ENCODE measurements at places on chromosomes 12 and 14.

GRCh38 chr12:31323391-31324115, 2.4 kb downstream of the SINHCAF start:
- DNase-seq, result peak; percentile 65

GRCh38 chr12:121770388-121770787, 23.1 kb downstream of the RHOF start:
- no peak for DNase-seq

DNA sequence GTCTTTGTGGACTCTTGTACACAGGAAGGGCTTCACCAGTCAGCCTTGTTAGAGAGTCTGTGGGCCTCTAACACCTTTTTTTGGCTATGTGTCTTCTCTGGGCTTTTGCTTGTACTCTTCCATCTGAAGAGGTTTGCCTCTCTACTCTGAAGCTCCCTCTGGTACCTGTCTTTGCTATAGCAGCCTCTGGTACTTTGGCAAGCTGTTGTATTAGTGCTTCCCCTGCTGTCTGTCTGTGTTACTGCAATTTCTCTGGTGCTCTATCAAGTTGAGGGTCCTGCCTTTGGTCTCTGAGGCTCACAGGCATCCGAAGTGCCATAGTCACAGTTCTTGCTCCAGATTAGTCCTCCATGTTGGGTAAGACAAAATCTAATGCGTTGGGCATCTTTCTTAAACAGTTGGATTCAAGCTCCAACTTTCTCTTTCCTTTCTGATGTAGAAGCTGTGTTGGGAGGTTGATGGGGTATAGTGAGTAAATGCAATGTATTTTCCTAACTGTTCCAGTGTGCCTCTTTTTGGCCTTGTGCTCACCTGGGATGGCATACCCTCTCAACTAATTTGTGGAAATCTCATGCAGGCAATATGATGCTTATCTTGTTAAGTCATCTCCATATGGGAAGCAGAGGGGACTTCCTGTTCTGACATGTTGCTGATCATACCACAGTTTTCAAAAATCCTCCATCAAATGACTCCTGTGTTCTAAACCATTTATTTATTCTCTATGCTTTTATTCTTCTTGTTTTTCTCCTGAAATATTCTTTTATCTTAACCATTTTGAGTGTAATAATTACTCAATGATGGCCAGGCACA, 88.8 kb downstream of the ATF7IP start:
- DNase-seq, result no peak

- DNase-seq, result no peak
Measured at GRCh38 chr14:101878822-101879528, 85.4 kb upstream of the DYNC1H1 start.

DNA sequence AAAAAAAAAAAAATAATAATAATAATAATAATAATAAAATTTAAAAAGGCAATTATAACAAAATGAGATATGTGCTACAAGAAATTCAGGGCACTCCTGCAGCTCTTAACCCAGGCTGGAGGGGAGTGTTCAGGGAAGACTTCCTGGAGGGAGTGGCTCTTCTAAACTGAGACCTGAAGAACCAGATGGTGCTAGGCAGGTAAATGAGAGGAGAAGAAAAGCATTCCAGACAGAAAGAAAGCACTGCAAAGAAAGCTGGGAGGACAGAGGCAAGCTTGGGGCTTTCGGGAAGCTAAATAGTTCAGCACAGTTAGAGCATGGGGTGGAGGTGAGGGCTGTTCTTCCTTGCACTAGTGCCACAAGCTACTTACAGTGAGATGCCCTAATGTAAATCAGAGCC, 9.9 kb upstream of the SRSF9 start:
- no peak for DNase-seq

GRCh38 chr14:75323571-75323970, 44.9 kb downstream of the FOS start:
- DNase-seq, result no peak

GRCh38 chr12:101552277-101552676, 42.5 kb upstream of the MYBPC1 start:
- no peak for DNase-seq

GRCh38 chr14:31541702-31542101, 19.5 kb upstream of the NUBPL start:
- no peak for DNase-seq

DNA sequence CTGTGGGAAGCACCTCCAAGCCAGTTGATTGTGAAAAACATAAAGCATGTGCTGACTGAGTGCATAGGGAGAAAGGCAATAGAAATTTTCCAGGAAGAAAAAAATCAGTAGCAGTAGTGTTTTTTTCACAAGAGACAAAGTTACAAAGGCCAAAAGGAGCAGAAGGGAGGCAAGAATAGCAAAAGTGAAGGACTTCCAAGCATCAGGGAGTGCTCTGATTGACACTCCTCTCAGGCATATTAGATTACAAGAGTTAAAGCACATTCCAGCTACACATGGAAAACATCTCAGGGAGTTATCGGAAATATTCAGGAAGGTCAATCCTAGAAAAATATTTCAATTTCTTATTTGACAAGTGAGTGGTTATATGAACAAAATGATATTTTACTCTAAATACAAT, 508.0 kb downstream of the MDGA2 start:
- DNase-seq, result no peak

DNA sequence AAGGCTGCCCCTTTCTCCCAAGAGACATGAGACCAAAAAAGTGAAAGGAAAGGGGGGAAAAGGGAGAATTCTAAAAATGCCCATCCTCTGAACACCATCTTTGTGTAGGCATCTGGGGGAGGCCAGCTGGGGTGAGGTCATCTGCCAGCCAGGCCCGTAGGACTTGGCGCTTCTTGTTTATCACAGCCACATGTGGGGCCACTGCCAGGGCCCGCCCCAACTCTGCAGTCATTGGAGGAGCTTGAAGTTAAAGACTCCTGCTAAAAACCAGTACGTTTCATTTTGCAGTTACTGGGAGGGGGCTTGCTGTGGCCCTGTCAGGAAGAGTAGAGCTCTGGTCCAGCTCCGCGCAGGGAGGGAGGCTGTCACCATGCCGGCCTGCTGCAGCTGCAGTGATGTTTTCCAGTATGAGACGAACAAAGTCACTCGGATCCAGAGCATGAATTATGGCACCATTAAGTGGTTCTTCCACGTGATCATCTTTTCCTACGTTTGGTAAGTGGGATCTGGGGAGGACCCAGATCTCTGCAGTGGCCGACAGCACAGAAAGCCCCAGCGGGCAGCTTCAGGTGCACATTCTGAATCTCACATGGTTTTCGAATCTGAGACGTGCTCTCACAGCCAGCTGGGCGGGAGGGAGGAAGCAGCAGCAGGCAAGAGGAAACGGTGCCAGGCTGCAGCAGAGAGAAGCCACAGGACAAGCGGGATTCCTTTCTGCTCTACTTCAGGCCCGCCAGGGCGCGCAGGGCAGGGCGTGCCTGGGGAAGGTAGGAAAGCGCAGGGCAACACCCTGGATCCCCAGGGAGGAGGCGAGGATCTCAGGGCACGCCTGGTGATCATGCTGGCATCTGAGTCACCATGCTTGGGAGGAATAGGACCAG, at the start of gene P2RX7:
Gene P2RX7 (plus strand): TSS at position 276 of the 881 bp plus-strand sequence. CDS start 95 bp downstream, at position 371.
- DNase-seq, result peak; percentile 72

DNA sequence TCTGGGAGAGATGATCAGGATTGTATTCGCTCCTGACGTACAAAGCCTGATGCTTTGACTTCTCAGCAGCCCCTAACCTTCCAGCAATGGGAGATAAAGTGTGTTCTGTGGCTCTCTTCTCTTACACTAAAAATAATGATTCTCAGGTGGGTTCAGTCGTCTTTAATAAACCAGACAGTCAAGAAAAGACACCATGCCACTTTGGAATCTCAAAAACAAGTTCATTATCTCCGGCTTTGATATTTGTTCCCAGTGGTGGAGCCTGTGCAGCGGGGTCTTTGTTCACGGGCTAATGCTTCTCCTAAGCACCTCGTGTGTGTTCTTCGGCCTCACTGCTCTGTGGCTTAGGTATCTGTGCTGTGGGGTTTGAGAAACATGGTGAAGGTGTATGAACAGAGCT, 1.6 kb downstream of the ACVR1B start:
- DNase-seq, result no peak

GRCh38 chr12:820336-820735, 68.0 kb downstream of the WNK1 start:
- DNase-seq, result no peak

DNA sequence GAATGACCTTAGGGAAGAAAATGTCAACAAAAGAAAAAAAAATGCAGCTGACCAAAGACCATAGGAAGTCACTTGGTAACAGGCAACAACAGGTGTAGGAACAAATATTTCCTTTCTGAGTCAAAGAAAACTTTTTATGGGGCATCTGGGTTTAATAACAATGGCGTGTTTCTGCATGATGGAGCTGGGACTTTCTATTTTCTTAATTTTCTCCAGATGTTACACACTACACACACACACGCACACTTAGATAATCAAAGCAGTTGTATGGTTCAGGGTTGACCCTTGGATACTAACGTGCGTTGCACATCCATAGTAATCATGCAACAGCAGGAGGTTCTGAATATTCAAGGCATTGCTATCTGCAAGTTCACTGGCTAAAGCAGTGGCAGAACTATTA, 47.9 kb upstream of the NTF3 start:
- DNase-seq, result no peak

- DNase-seq, result peak; percentile 59
Measured at GRCh38 chr14:104536942-104537612, 42.5 kb upstream of the C14orf180 start.

GRCh38 chr14:96745500-96746051, 51.6 kb upstream of the VRK1 start:
- no peak for DNase-seq

DNA sequence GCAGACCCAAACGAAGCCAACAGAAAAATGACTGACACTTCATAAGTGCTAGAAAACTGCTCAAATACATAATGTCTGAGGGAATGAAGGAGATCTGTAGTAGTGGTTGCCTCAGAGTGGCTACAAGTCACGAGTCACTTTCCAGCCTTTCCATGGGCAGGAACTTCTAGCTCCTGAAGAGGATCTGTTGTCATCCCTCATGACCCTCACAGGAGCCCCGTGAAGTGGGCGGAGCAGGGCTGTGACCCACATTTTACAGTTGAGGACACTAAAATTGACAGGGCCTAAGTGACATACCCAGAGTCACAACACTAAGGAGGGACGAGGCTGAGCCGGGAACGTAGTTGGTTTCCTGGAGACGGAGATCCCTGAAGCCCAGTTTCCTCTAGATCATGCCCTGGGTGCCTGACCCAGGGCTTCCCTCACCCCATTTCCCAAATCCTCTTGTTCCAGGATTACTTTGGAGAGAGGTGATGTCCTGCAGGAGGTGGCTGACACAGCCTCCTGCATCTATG, 45.8 kb upstream of the P2RX7 start:
- no peak for DNase-seq

- DNase-seq, result no peak
Measured at GRCh38 chr14:61877035-61877390, 114.8 kb downstream of the SNAPC1 start.

GRCh38 chr12:105470601-105471000, 140.1 kb downstream of the C12orf75 start:
- DNase-seq, result no peak

DNA sequence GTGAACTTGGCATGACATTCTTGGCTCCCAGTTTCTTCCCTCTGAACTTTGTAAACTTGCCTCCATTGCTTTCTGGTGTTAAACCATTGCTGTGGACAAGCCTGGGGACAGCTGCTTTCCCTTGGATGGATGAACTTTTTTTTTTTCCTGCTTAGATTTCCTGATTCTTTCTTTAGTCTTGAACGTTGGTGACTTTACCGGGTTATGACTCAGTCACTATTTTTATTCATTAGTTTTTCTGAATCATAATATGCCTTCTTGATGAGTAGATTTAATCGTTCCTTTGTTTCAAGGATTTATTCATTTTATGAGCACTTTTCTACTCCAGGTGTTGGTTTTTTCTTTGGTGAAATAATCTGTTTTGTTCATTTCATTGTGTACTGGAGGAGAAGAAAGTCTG, 155.0 kb upstream of the RTL1 start:
- DNase-seq, result no peak
